ENCODE measurements at places on chromosomes 11 and 22.

DNA sequence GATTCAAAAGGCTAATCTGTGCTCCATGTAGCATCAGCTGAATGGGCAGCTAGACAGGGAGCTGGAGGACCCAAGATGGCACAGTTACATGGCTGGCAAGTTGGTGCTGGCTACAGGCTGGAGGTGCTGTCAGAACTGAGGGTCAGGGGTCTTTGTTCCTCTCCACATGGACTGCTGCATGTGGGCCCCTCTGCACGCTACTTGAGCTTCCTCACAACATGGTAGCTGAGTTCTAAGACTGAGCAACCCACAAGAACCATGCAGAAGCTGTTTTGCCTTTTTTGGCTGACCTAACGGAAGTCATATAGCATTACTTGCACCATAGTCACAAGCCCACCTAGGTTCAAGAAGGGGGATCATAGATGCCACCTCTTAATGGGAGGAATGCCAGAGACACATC, 196.1 kb downstream of the GRIK4 start:
- no peak for DNase-seq

GRCh38 chr11:73458201-73458600, 82.0 kb downstream of the RELT start:
- DNase-seq, result no peak

DNA sequence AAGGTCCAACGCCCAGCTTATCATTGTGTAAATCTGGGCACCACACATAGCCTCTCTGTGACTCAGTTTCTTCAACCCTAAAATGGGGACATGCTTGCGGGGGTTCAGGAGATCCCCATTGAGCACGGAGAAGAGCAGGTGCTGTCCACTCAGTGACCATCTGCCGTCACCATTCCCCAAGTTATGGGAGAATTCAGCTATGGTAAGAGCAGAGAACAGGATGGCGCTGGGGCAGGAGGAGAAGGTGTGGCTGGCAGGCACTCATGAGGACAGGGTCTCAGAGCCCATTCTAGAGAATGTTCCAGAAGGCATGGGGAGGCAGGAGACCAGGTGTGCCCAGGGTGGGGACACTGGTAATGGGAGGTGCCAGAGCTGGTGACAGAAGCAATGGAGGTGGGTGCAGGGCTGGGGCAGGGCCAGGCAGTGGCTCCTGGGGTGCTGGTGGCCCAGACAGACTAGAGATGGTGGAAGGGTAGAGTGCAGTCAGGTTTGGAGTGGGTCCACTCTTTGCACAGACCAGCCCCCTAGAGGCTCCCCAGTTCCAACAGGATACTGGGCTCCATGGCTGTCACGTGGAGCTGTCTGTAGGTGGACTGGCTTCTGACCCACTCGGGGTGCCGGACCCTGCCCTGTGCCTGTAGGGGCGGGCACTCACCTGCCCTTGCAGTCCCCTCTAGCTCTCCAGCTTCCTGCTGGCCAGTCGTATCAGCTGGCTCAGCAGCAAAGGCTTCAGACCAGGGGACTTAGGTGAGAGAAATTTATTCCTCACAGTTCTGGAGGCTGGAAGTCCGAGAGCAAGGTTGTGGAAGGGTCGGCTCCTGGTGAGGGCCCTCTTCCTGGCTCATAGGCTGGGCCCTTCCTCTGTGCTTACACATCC, 84.7 kb downstream of the CDKN1C start:
- DNase-seq, result no peak

- DNase-seq, result no peak
These were observed 12.1 kb downstream of the NADSYN1 start for GRCh38 chr11:71465054-71465453.

- no peak for DNase-seq
These were observed 44.4 kb downstream of the NAT10 start for GRCh38 chr11:34149786-34150185.

- no peak for DNase-seq
These were observed 1.5 kb downstream of the SF1 start for GRCh38 chr11:64776875-64777274.

DNA sequence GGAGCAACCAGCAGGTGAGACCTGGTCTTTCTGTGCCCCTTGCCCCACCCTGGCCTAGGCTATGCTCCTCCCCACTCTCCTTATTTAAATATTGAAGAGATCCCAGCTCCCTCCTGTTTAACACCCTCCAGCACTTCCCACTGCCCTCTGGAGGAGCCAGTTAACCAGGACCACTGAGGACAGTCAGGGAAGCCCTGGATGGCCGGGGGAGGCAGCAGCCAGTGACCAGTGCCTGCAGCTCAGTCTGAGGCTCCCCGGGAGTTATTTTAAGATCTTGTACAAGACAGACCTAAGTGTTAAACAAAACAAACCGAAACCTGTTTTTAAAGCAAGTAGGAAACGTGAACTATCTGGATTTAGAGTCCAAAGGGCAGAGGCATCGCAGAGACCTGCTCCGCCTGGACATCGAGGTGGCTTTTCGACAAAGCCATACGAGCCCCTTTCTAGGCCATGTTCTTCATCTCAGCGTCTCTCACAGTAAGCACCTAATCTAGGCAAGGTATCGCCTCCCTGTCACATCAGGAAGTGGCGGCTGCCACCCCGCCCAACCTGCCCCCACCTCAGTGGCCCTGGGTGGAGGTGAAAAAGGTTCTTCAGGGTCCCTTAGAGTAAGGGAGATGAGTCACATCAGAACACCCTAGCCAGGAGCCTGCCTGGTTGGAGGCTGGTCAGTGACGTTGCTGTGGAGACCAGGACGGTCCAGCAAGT, 35.2 kb downstream of the TRMU start:
- no peak for DNase-seq

GRCh38 chr11:120594746-120595145, 83.2 kb downstream of the GRIK4 start:
- no peak for DNase-seq

DNA sequence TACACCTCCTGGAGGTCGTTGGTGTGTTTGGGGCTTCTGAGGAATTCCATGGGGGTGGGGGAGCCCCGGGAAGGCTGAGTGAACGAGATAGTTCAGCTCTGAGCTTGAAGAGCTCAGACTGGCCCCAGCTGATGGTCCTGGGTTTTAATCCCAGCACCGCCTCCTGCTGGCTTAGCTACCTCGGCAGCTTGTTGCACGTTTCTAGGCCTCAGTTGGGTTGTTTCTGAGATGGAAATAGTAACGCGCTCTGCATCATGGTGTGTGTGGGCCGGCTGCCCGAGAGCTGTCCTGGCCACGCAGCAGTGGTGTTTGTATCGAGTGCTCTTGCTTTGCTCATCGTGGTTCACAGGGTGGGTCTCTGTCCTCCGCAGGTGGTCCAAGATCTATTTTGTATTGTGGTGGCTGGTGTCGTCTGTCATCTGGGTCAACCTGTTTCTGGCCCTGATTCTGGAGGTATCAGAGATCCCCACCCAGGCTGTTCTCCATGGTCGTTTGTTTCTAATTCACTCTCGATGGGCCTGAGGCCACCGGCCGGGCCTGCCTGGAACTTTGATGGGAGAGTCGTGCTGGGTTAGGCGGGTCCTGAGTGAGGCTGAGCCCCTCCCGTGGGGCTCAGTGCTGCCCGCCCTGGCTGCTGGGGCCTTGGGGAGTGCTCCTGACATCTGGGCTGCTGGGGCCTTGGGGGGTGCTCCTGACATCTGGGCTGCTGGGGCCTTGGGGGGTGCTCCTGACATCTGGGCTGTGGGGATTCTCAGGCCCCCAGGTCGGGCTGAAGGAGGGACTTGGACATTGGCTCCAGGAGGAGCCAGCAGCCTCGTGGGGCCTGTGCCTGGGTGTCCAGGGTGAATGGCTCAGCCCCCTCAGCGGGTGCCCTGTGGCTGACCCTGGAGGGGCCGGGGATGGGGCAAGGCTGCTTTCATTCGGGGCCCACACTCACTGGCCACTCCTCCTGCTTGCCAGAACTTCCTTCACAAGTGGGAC, 37.7 kb downstream of the TPCN2 start:
- DNase-seq, result no peak

DNA sequence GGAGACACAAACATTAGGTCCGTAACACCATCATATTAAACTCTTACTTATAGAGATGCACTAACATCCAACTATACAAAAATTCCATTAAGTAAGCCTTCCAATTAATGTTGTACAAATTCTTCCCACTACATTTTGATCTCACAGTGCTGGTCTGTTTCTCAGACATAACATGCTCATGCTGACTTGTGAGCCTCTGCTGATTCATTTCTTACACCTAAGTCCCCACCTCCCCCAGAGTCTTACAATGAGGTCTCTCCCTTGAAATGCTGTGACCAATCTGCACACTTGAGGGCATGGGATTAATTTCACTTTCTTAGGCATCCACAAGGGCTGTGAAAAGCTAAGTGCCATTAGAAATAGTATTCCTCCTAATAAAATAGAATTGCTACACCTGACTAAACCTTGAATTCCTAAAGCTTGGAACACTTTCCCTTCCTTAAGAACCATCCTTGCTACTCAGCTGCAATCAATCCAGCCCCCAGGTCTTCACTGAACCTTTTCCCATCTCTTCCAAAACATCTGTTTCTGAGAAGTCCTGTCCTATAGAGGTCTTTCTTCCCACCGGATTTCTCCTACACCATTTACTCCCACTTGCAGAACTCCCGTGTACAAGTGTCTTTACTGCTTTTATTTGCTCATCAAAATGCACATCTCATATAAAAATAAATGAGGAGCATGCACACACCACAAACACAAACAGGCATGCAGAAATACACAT, 2.0 kb downstream of the HBG1 start:
- no peak for DNase-seq

DNA sequence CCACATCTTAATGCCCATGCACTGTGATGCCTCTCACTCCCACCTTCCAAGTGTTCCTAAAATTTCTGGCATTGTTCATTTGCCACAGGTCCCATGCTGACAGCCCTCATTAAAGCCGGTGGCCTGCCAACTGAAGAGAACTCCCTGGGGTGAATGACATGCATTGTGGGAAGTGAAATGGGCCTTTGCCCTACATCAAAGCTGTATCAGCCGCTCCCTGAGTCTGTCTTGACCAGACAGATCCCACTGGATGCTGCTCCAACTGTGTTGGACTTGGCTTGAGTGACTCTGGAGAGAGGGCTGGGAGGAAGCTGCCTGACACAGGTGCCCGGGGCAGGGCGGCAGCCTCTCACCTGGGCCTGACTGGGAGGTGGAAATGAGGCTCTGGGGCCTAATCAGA, 8.8 kb upstream of the SEC14L4 start:
- DNase-seq, result no peak

- no peak for DNase-seq
These were observed 124.2 kb downstream of the KCNQ1OT1 start for GRCh38 chr11:2575591-2576051.

GRCh38 chr22:47837703-47838102, 1075.3 kb downstream of the TBC1D22A start:
- DNase-seq, result no peak

- no peak for DNase-seq
These were observed 35.9 kb downstream of the CTTN start for GRCh38 chr11:70433966-70434812.

GRCh38 chr22:22171357-22172218, 73.0 kb upstream of the VPREB1 start:
- DNase-seq, result no peak

- no peak for DNase-seq
These were observed 403.0 kb downstream of the TBC1D22A start for GRCh38 chr22:47165338-47166032.

- DNase-seq, result no peak
These were observed 167.6 kb upstream of the SESN3 start for GRCh38 chr11:95398437-95399112.

DNA sequence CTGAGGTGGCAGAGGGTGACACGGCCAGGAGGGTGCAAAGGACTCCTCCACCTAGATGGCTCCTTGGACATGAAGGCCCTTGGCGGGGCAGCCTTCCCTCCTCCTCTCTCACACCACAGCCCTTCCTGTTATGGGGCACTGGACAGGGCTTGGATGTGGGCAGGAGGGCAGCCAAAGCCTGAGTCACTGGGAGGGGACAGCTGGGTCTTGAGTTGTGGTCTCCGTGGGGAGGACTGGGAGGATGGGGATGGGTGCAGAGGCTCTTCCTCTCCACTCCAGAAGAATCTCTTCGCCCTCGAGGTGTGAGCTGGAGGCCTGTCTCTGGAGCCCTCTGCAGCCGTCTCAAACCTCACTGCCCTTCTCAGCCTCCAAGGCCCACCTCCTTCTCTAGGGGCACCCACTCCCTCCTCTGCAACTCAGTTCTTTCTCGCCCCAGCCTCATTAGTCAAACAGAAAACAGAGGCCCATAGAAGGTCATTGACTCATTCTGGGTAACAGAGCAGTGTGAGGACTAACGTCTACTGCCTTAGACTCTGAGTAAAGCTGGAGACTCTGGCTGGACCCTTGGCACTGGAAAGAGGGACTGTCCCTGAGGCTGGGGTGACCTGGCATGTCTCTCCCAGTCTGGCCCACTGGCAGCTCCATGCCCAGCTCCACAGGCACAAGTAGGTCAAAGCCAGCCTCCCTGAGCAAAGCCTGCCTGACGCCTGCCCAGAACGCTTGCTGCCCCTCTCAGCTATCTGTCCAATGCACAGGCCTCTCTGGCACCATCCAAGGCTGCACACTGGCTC, 47.5 kb upstream of the CDON start:
- no peak for DNase-seq

GRCh38 chr11:34614344-34615104, 6.4 kb upstream of the EHF start:
- no peak for DNase-seq

GRCh38 chr11:73141031-73141308, 1.1 kb downstream of the FCHSD2 start:
- no peak for DNase-seq

DNA sequence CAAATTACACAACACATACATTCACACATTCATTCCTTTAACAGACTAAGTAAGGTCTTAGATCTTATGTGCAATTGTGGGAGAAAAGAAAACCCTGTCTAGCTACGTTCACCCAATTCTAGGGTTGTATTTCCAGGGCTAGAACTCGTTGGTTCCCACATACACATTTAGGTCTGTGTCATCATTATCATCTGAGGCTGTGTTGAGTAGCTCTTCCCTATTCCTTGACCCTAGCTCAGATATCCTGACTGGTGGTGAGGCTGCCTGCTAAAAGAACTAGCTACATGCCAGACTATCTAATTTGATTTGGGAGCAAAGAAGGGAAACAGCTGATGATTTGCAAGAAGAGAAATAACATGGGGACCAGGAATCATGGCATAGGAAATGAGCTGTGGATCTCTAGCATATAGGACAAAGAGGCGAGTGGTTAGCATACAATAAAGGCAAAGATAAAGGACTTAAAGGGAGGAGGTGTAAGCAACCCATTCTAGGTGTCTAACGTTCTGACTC, 27.5 kb upstream of the OR10G7 start:
- no peak for DNase-seq

GRCh38 chr11:127931803-127932202, 655.6 kb downstream of the ETS1 start:
- no peak for DNase-seq

DNA sequence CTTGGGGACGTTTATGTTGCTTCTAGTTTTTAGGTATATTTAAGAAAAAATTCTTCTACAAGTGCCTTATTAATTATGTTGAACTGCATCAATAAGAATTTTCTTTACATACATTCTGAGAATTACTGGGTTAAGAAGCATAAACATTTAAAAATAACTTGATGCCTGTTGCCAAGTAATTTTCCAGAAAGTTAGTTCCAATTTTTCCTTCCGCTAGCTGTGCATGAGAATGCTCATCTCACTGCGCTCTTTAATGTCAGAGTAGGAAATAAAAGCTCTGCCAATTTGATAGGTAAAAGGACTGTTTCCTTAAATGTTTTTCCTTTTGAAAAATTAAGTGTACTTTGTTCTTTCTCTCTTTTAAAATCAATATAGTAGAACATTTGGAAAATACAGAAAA, 113.1 kb upstream of the ZBED5 start:
- no peak for DNase-seq

All from NCI-H2227 treated with DMSO at 0.1 percent for 48 hours (cell line).